Stimulated activated CD8-positive, alpha-beta memory T cell treated with anti-CD3 and anti-CD28 coated beads, Interleukin-4, amount 100 ng/mL, for 1 hour (primary cell): ENCODE measurements at places on chromosomes 12 and 14.

- no peak for DNase-seq
These were observed 19.7 kb upstream of the NUDT4 start for GRCh38 chr12:93358058-93358457.

DNA sequence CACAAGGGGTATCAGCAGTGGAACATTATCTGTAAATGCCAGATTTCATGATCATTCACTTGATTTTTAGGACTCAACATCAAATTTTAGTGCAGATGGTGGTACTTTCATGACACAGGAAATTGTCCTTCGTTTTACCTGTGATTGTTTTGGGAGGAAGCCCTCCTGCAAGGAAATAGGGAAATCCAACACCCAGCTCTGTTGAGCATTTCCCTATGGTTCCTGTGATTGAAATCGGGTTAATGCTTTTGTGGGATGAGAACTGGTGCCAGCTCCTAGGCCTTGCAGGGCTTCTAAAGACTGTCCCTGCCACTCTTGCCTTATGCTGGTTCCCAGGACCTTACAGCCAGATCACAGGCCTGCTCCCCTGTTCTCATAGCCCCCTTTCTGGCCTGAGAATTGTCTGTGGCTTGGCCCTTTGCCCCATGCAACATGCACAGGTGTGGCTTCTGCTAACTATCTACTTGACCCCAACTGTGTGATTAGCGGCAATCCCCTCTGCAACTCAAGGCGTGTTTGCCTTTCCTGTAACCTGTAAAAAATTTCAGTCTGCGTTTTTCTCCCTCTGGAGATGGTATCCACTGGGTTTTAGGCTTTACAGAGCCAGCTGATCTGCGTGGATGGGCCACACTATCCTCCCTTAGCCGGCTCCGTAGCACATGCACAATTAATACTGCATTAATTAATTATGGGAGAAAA is 112.5 kb downstream of the ETV6 start:
- DNase-seq, result no peak

DNA sequence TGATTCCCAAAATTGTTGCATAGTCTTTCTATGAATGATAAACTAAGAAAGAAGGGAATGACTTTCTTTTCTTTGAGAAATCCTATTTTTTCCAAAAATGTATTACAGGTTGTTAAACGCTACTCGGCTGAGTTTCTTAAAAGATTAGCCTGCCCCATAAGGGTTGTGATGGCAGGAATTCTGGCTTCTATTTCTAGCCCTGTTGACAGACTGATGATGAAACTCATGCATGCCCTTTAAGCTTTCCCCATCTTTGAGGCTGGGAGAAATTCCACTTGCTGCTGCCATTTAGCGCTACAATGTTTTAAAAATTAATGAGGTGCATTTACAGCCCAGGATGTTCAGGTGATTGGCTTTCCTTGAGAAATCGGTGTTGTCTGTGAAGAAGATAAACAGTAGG is 33.2 kb upstream of the RASSF3 start:
- DNase-seq, result no peak

- no peak for DNase-seq
These were observed 16.6 kb upstream of the IFI27L2 start for GRCh38 chr14:94145902-94146527.

DNA sequence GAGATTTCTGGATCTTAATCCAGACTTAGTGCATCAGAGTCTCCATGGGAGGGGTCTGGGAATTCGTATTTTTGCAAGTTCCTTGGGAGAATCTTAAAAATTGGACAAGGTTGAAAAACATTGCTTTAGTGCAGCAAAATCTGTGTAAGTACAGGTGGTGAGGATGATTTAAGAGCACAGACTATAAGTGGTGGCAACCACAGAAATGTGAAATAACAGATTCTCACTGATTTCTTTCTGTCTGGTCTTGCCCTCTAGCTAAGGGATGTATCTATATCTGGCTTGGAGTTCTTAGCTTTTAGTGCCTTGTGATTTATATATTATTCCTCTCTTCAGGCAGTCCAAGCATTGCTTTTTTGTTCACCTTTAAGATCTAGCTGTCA is 116.2 kb downstream of the DIP2B start:
- no peak for DNase-seq

GRCh38 chr14:20458031-20458789 is 3.0 kb downstream of the PIP4P1 start:
- no peak for DNase-seq

DNA sequence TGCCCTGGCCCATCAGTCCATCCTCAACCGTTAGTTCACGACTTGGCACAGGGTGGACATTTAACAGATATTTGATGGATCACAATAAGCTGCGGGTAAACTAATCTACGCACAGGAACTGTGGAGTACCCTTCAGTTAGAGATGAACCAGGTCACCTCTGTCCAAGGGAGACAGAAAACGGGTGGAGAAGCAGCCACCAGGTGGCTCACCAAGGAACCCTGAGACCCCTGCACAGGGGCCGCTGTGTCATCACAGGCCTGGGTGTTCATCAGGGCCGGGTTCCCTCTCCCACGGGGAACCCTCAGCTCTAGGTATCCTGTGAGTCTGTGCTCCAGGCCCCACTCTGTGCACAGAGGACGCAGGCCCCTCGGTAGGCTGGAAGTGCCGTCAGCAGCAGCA is 122.2 kb downstream of the PIWIL1 start:
- no peak for DNase-seq

DNA sequence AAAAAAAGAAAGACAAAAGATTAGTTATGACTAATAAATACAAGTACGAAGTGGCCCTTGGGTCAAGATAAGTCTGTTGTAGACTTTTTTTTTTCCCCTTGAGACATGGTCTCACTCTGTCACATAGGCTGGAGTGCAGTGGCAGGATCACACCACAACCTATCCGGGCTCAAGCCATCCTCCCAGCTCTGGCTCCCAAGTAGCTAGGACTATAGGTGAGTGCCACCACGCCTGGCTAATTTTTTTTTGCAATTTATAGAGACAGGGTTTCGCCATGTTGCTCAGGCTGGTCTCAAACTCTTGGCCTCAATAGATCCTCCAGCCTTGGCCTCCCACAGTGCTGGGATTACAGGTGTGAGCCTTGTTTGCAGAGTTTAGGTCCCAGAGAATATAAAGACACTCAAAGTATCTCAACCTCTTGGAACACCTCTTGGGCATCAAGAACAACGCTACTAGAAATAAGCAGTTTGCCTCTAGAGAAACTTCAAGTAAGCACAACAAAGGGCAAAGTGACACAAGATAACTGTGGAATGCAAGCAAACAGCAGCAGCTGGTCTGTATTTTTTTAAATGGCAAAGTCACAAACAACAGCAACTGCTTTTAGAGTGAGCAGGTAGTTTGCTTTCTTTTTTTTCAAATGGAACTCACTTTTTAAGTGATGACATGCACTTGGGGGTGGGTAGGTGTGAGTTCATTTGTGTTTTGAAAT is 3.9 kb upstream of the MDM2 start:
- DNase-seq, result no peak

GRCh38 chr12:27838543-27839185 is 58.6 kb upstream of the MANSC4 start:
- no peak for DNase-seq

DNA sequence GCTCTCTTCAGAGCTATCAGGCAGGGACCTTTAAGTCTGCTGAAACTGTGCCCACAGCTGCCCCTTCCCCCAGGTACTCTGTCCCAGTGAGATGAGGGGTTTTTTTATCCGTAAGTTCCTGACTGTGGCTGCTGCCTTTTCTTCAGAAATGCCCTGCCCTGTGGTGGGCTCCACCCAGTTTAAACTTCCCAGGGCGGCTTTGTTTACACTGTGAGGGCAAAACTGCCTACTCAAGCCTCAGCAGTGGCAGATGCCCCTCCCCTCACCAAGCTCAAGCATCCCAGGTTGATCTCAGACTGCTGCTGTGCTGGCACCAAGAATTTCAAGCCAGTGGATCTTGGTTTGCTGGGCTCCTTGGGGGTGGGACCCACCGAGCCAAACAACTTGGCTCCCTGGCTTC is 46.9 kb upstream of the SLC16A7 start:
- DNase-seq, result no peak

GRCh38 chr12:109475121-109475520 is 2.0 kb downstream of the KCTD10 start:
- DNase-seq, result no peak

DNA sequence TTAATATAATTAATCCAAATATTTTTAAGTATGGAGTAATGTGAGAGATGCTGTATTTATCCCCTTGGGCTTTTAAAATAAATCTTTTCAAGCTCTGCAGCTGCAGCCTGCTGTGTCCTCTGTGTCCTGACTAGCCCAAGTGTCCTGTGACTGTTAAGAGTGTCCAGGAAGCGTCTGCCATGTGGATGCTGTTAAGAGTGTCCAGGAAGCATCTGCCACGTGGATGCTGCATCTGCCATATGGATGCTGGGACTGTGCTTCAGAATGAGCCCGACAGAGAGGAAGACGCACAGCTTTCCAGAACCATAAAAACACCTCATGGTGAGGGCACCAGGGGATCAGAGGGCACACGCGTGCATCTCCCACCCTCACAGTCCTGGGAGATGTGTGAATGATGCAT is 307.2 kb downstream of the ADGRD1 start:
- no peak for DNase-seq

GRCh38 chr14:53389202-53389601 is 236.1 kb upstream of the DDHD1 start:
- no peak for DNase-seq

GRCh38 chr12:132284827-132285741 is 44.3 kb downstream of the GALNT9 start:
- DNase-seq, result no peak

DNA sequence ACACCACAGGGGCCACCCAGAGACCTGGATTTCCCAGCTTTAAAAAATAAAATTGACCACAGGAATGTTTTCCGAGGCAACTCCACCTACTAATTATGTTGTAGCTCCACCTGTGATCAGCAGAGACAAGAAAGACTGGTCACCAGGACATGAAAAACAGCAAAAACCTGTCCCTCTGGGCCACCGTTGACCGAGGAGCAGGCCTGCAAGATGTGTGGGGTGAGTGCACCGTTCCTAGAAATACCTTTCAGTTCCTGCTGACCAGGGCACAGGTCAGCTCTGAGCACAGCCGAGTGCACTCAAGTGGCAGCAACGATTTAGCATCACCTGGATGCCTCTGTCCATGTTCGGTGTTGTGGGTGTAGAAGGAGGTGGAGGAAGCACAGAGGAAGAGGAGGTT is 16.9 kb downstream of the FZD10 start:
- no peak for DNase-seq

DNA sequence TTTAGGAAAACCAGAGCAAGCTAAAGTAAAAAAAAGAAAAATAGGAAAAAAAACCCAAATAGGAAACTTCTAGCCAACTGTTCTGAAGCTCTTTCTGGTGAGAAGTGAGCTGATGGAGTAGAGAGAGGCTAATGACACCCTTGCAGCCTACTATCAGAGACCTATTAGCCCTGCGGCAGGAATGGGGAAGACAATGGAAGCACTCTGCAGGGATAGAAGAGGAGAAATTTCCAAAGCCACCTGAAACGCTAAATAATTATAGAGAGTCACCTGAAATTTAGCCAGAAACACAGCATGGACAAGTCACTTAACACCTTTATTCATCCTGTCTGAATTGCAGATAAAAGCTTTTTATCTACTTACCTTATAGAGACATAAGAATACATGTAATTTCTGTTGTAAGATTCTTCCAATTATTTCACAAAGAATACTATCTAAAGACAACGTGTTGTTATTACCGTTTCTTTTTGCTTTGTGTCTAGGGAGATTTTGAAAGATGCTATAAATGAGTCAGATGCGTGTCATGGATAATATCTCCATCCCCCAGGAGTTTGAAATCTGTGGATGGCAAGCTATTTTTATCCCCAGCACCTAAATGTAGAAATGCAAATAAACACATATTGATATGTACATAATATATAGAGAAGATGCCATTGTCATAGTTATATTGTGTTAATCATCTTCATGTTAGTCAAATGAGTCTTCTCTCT is 138.6 kb downstream of the TPH2 start:
- DNase-seq, result no peak

DNA sequence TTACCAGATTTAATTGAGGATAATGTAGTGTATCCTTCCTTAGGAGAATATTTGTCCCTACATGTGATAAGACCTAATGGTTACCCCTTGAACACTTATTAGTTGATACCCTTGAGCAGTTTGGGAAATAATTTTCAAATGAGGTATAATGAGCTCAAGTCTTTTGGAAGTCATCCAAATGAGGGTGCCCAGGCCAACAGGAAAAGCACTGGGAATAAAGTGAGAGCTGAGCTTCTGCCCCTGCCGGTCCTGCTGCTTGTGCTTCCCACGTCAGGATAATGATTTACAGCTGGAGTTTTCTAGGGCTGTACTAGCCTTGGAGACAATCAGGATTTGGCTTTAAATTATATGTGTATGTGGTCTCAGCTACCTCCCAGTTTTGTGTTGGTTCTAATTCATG is 178.8 kb upstream of the FRMD6 start:
- no peak for DNase-seq
